GM23338 (cell line): ENCODE measurements at places on chromosomes 3 and 15.

DNA sequence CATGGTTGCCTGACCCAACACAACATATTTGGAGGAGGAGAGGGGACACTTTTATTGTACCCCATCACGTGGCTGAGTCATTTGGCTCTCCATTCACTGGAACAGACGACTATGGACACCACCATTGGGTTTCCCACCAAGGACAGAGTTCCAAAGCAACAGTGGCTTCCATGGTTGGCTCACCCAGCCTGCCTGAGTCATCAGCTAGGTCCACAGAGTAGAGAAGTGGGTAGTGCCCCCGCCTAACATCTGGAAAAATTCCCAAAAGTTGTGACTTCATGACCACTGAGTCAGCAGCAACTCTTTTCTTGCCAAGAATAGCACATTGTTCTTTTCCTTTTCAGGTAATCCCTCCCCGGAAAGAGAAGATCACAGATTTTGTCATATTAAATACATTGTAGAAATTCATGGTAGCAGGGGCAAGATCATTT, 3.0 kb upstream of the PPP1R2 start:
- H3K4me3 ChIP-seq: no peak overlapping the region
- H3K27ac ChIP-seq: no peak overlapping the region
- H3K4me1 ChIP-seq: peaks cover 48% of the 10 kb centered on the region
- no peaks in the 10 kb centered on the region for H3K36me3 ChIP-seq
- no peak for DNase-seq

GRCh38 chr3:37014620-37015019, 21.3 kb downstream of the MLH1 start:
- H3K36me3 ChIP-seq: peaks cover 35% of the 10 kb centered on the region
- no peaks in the 10 kb centered on the region for H3K4me1 ChIP-seq
- no peaks in the 10 kb centered on the region for H3K27me3 ChIP-seq
- H3K27ac ChIP-seq: no peak overlapping the region
- H3K4me3 ChIP-seq: no peak overlapping the region
- peak; percentile 4 for DNase-seq

- no peaks in the 10 kb centered on the region for H3K27me3 ChIP-seq
- peak overlapping the region; percentile 97 for H3K27ac ChIP-seq
These were observed 30.0 kb downstream of the NBEAL2 start for GRCh38 chr3:47009225-47010110.

DNA sequence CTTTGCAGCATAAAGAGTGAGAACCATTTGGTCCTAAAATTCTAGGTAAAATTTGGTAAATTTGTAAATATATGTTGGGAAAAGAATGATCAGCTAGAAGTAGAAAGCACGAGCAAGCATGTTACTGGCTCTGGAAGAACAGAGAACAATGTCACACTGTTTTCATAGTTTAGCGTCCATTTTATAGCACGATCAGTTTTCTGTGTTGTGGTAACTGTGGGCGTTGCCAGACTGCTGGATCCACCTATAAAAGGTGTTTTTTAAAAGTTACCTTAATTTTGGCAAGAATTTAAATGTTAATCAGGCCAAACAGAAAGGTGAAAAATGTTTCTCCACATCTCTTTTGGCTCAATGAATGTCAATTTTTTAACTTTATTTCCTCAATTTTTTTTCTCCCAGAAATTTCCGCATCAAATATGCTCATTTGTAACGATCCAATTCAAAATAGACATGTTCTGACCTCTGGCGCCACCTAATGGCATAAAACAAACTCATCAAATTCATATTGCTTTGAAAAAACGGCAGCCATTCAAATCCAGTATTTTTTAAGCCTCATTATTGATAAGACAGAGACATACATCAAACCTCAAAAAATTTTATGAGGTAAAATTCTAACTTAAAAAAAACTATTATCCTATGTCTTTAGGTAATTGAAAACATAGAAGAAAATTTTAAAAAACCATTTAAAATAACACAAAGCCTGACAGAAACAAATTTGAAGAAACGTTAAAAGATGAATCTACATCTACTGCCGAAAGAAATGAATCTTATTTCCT, 5.5 kb upstream of the GP5 start:
- H3K4me1 ChIP-seq: peaks cover 2% of the 10 kb centered on the region; the same call in 1 of the 2 replicates
- no peaks in the 10 kb centered on the region; the same call in none of the 2 replicates for H3K36me3 ChIP-seq
- peaks cover 5% of the 10 kb centered on the region for H3K27me3 ChIP-seq
- no peak overlapping the region for H3K4me3 ChIP-seq
- H3K27ac ChIP-seq: no peak overlapping the region
- peak; percentile 62 for DNase-seq

DNA sequence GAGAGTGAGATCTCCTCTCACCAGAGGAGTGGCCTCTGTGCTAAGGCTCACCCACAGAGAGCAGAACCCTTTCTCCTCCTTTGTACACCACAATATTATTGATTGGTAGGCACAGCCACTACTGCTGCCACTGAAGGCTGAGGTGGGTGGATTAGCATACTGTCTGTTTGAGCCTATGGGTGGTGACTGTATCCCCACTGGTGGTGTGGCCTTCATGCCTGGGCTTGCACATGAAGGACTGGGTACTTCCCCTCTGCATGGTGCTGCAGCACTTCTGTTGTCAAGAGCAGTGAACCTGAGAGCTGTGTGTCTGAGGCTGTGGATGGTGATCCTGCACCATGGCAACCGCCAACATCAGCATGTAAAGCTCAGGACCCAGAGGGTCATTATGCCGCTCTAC, 35.7 kb upstream of the NECTIN3 start:
- H3K27me3 ChIP-seq: no peaks in the 10 kb centered on the region
- H3K4me3 ChIP-seq: no peak overlapping the region
- H3K4me1 ChIP-seq: no peaks in the 10 kb centered on the region
- H3K27ac ChIP-seq: no peak overlapping the region
- no peaks in the 10 kb centered on the region; the same call in 1 of the 2 replicates for H3K36me3 ChIP-seq
- DNase-seq: no peak

GRCh38 chr3:102059145-102059943, 210.0 kb downstream of the NFKBIZ start:
- DNase-seq: no peak
- no peak overlapping the region for H3K4me3 ChIP-seq
- H3K27me3 ChIP-seq: no peaks in the 10 kb centered on the region

GRCh38 chr15:33179874-33180273, 14.6 kb downstream of the FMN1 start:
- H3K4me1 ChIP-seq: peaks cover 5% of the 10 kb centered on the region
- H3K27me3 ChIP-seq: no peaks in the 10 kb centered on the region
- H3K36me3 ChIP-seq: no peaks in the 10 kb centered on the region
- no peak overlapping the region for H3K4me3 ChIP-seq

- no peaks in the 10 kb centered on the region; the same call in 1 of the 2 replicates for H3K4me1 ChIP-seq
- no peaks in the 10 kb centered on the region for H3K36me3 ChIP-seq
- DNase-seq: no peak
- H3K4me3 ChIP-seq: no peak overlapping the region
- no peak overlapping the region for H3K27ac ChIP-seq
These were observed 417.8 kb upstream of the TPM1 start for GRCh38 chr15:62624547-62625378.

- H3K27me3 ChIP-seq: no peaks in the 10 kb centered on the region
- no peaks in the 10 kb centered on the region for H3K36me3 ChIP-seq
- no peak overlapping the region for H3K4me3 ChIP-seq
- DNase-seq: no peak
- H3K4me1 ChIP-seq: no peaks in the 10 kb centered on the region
These were observed 559.9 kb upstream of the ARPP21 start for GRCh38 chr3:35079403-35079802.

DNA sequence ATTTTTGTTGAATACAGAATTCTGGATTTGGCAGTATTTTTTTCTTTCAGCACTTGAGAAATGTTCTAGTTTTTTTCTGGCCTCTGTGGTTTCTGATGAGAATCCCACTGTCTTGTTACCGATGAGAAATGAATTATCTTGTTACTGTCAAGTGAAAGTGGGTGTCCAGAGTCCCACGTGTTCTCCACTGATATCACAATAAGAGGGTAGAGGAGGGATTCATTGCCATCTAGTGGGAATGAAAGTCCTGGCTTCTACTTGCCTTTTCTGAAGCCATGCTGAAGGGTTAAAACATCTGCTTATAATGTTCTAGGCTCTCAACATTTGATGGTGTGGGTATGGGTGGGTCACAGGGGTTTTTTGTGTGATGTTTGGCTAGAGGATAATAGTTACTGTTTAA, 66.1 kb downstream of the SEC22A start:
- no peak overlapping the region for H3K27ac ChIP-seq
- H3K27me3 ChIP-seq: no peaks in the 10 kb centered on the region
- no peaks in the 10 kb centered on the region for H3K36me3 ChIP-seq
- peak; percentile 34 for DNase-seq

GRCh38 chr3:177946936-177947335, 589.3 kb upstream of the KCNMB2 start:
- peaks cover 4% of the 10 kb centered on the region for H3K4me1 ChIP-seq
- H3K27ac ChIP-seq: no peak overlapping the region

DNA sequence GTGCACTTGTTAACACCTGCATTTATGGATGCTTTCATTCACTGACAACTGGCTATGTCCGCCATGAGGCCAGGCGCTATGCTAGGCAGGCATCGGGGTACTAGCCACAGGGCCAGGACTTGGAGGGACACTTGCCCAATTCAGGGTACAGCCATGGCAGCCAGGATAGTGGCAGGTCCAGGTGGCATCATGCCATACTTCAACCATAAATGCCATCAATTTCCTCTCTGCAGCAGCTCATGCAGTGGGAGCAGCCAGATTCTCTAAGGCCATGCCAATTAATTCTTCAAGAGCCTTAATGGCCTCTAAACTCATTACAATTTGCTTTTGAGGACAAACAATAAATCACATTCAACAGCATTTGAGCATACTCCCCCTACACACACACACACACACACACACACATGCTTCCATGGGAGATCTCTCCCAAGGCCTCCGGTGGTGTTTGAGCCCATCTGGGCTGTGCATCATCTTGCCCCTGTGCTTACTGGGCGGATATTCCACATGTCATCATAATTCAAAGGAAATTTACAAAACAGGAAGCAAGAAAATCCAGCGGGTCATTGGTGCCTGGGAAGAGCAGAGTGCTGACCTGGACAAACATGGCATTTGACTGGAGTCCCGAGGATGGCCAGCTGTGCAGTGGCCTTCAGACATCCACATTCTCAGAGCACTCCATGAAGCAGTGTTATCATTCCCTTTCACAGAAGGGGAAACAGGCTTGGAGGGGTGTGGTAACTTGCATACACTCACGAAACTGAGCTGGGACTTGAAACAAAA, 109.1 kb downstream of the IQSEC1 start:
- H3K4me1 ChIP-seq: peaks cover 32% of the 10 kb centered on the region; the same call in 1 of the 2 replicates
- H3K4me3 ChIP-seq: no peak overlapping the region
- H3K27ac ChIP-seq: no peak overlapping the region
- H3K27me3 ChIP-seq: 0 out of 2 replicates have a peak, but pooled peaks cover 2% of the 10 kb centered on the region
- DNase-seq: no peak

DNA sequence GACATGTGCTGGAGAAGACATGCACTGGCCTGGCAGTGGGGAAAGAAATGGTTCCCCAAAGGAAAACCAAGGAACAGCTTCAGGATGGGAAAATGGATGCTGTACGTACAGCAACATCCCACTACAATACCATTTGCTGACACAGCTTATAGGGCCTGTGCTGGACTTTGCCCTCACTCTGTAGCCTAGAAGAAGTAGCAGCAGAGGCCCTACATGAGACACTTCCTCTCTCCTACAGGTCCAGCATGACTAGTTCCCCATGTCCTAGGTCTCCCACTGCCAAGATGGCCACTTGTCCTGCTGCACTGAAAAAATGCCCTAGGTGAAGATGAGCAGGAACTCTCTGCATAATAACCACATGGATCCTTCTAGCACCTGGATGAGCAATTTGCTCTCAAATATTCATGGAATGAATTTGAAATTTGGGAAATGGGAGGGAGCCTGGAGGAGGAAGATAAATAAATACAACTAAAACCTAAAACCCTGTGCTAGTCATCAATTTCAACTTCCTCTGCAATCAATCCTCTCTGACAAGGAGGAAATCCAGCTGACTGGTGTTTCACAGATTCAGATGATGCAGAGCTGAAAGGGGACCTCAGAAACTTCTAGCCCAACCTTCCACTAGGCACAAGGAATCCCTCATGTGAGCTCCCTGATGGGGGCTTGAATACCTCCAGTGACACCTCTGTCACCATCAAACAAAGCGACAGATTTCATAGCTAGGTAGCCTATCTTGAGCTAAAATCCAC, 514.3 kb upstream of the PPP2R3A start:
- no peak for DNase-seq
- H3K4me3 ChIP-seq: no peak overlapping the region
- H3K27ac ChIP-seq: no peak overlapping the region
- H3K27me3 ChIP-seq: no peaks in the 10 kb centered on the region
- no peaks in the 10 kb centered on the region for H3K4me1 ChIP-seq

- H3K27ac ChIP-seq: no peak overlapping the region
- no peak overlapping the region for H3K4me3 ChIP-seq
- no peaks in the 10 kb centered on the region for H3K27me3 ChIP-seq
- H3K36me3 ChIP-seq: peaks cover 13% of the 10 kb centered on the region; the same call in 1 of the 2 replicates
These were observed 22.3 kb downstream of the NKIRAS1 start for GRCh38 chr3:23894254-23895061.

- no peak overlapping the region for H3K27ac ChIP-seq
- DNase-seq: no peak
- H3K4me1 ChIP-seq: peaks cover 16% of the 10 kb centered on the region; the same call in 1 of the 2 replicates
- no peaks in the 10 kb centered on the region; the same call in 1 of the 2 replicates for H3K36me3 ChIP-seq
These were observed 15.7 kb downstream of the CCDC12 start for GRCh38 chr3:46960835-46961234.

DNA sequence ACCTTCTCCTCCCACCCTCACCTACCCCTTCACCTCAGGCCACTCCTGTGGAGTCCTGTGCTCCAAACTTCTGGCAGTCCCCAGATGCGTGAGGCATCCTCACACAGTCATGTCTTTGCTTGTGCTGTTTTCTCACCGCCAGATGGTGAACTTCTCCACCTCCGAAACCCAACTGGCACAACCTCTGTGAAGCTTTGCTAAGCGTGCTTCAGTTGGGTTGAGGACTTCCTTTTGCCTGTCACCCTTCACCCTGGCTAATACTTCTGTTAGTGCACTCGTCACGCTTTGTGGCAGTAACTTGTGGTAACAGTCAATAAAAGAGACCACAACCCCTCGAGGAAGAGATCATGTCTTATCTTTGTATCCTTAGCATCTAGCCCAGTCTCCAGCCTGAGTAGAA, 42.0 kb upstream of the SKOR1 start:
- peaks cover 41% of the 10 kb centered on the region for H3K4me1 ChIP-seq
- H3K36me3 ChIP-seq: no peaks in the 10 kb centered on the region
- H3K4me3 ChIP-seq: no peak overlapping the region
- DNase-seq: no peak
- H3K27ac ChIP-seq: no peak overlapping the region

DNA sequence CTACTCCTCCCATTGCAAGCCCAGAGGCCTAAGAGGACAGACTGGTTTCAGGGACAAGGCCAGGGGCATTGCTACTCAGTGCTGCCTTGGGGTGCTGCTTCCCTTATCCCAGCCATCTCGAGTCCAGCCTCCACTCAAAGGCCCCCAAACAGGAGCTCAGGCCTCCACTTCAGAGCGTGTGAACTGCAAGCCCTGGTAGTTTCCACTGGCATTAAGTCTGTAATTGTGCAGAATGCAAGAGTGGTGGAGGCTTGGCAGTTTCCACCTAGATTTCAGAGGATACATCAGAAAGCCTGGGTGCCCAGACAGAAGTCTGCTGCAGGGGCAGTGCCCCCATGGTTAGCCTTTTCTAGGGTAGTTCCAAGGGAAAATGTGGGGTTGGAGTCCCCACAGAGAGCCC, 192.8 kb upstream of the ST8SIA2 start:
- H3K36me3 ChIP-seq: no peaks in the 10 kb centered on the region
- no peak overlapping the region for H3K27ac ChIP-seq
- DNase-seq: no peak
- H3K27me3 ChIP-seq: no peaks in the 10 kb centered on the region
- peaks cover 16% of the 10 kb centered on the region for H3K4me1 ChIP-seq
- H3K4me3 ChIP-seq: no peak overlapping the region

- DNase-seq: no peak
- H3K27me3 ChIP-seq: no peaks in the 10 kb centered on the region
- H3K27ac ChIP-seq: no peak overlapping the region
- H3K4me3 ChIP-seq: no peak overlapping the region
These were observed 88.3 kb downstream of the MYO5A start for GRCh38 chr15:52440414-52440813.
